ENCODE measurements at places on chromosomes 12 and 14. TPM values are rescaled to one million over a fixed set of nuclear protein-coding genes. Genes with fewer than 3 reads are reported as not detected.

Gene SOAT2
- total RNA-seq, result 0.56 TPM

Gene LALBA
- total RNA-seq, result not detected

Gene LRTM2
- total RNA-seq, result not detected

Gene DLGAP5
- not detected for total RNA-seq

DNA sequence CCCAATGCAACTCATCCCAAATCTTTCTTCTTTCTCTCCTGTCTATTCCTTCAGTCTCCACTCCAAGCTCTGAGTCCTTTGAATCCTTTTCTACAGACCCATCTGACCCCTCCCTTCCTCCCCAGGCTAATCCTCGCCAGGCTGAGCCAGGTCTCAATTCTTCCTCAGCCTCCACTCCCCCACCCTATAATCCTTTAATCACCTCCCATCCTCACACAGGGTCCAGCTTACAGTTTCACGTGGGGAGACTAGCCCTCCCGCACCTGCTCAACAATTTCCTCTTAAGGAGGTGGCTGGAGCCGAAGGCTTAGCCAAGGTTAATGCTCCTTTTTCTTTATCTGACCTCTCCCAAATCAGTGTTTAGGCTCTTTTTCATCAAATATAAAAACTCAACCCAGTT is 63.8 kb downstream of the MOK start:
- H3K36me3 ChIP-seq, result no peaks in the 10 kb centered on the region
- no peaks in the 10 kb centered on the region for H3K4me1 ChIP-seq
- no peaks in the 10 kb centered on the region for H3K27me3 ChIP-seq
- no peak overlapping the region for H3K4me3 ChIP-seq

- no peak for DNase-seq
- H3K27me3 ChIP-seq, result no peaks in the 10 kb centered on the region
- H3K4me1 ChIP-seq, result no peaks in the 10 kb centered on the region
- H3K27ac ChIP-seq, result no peak overlapping the region
These were observed 69.9 kb downstream of the MYRFL start for GRCh38 chr12:69894800-69895383.

- no peak overlapping the region for H3K4me3 ChIP-seq
- DNase-seq, result no peak
- H3K27me3 ChIP-seq, result no peaks in the 10 kb centered on the region
- no peaks in the 10 kb centered on the region for H3K4me1 ChIP-seq
- no peaks in the 10 kb centered on the region for H3K36me3 ChIP-seq
These were observed 26.2 kb upstream of the MANSC4 start for GRCh38 chr12:27806259-27806658.

GRCh38 chr12:104263026-104263425 is 40.5 kb upstream of the EID3 start:
- DNase-seq, result no peak
- H3K36me3 ChIP-seq, result no peaks in the 10 kb centered on the region
- H3K4me1 ChIP-seq, result no peaks in the 10 kb centered on the region
- no peaks in the 10 kb centered on the region for H3K27me3 ChIP-seq
- H3K4me3 ChIP-seq, result no peak overlapping the region

DNA sequence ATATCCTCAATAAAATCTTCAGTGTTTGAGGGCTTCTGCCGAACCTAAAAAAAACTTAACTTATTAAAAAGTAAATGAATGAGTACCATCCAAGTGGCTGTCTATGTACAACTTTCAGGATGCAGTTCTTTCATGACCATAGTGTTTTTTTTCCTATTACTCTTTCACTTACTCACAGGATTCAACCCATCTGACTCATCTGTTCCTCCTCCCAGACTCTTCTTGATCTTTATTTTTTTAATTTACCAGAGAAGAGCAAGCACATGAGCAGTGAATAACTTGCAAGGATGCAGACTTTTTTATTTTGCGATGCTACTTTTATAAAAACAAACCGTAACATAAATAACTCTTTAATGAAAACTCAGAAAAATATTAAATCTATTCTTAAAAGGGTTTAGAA is 24.5 kb downstream of the RECQL start:
- peaks cover 75% of the 10 kb centered on the region for H3K36me3 ChIP-seq
- no peak overlapping the region for H3K4me3 ChIP-seq
- H3K27ac ChIP-seq, result no peak overlapping the region
- H3K4me1 ChIP-seq, result no peaks in the 10 kb centered on the region
- DNase-seq, result no peak

DNA sequence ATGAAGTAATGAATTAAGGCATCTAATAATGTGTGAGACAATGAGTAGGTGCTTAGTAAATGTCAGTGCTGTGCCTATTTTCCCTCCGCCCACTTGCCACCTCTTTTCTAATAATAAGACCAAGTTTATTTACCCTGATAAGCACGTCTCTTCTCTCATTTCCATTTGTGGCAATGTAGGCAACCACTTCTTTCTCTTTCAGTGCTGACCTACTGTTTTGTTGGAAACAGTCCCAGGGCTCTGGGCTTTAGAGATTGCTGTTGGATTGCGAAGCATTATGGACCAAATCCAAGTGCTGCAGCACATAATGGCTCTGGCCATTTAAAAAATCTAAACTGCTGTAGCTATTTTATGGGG is 141.3 kb upstream of the PLEKHG7 start:
- H3K27ac ChIP-seq, result no peak overlapping the region
- no peaks in the 10 kb centered on the region for H3K36me3 ChIP-seq

- H3K4me1 ChIP-seq, result no peaks in the 10 kb centered on the region
- H3K4me3 ChIP-seq, result no peak overlapping the region
- no peak for DNase-seq
- no peaks in the 10 kb centered on the region for H3K27me3 ChIP-seq
These were observed 1.6 kb upstream of the RTL1 start for GRCh38 chr14:100905166-100905565.

- no peaks in the 10 kb centered on the region for H3K36me3 ChIP-seq
- no peak overlapping the region for H3K4me3 ChIP-seq
- H3K27ac ChIP-seq, result no peak overlapping the region
- DNase-seq, result no peak
- no peaks in the 10 kb centered on the region for H3K4me1 ChIP-seq
These were observed 9.5 kb downstream of the RNASE11 start for GRCh38 chr14:20578325-20578724.

GRCh38 chr12:104747955-104748354 is 210.1 kb downstream of the SLC41A2 start:
- H3K4me3 ChIP-seq, result no peak overlapping the region
- H3K36me3 ChIP-seq, result no peaks in the 10 kb centered on the region
- peaks cover 16% of the 10 kb centered on the region for H3K4me1 ChIP-seq
- no peaks in the 10 kb centered on the region for H3K27me3 ChIP-seq

DNA sequence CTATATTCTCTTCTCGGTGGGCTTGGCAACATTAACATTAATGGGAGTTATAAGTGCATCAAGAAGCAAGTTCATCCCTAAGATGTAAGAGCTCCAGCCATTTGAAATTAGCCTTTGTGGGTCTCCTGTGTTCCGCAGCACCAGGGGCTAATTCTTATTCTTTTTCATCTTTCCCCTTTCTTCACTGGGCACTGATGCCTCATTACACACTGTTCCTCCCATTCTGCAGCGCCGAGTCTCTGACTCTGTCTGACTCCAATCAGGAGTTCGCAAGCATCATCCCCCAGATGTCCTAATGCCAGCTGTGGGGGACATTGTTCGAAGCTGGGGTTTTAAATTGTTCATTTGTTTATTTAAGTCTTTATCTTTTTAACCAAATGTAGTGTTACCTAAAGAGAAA is 341.3 kb downstream of the EGLN3 start:
- no peak for DNase-seq
- no peaks in the 10 kb centered on the region for H3K27me3 ChIP-seq
- H3K4me1 ChIP-seq, result no peaks in the 10 kb centered on the region
- no peak overlapping the region for H3K27ac ChIP-seq

DNA sequence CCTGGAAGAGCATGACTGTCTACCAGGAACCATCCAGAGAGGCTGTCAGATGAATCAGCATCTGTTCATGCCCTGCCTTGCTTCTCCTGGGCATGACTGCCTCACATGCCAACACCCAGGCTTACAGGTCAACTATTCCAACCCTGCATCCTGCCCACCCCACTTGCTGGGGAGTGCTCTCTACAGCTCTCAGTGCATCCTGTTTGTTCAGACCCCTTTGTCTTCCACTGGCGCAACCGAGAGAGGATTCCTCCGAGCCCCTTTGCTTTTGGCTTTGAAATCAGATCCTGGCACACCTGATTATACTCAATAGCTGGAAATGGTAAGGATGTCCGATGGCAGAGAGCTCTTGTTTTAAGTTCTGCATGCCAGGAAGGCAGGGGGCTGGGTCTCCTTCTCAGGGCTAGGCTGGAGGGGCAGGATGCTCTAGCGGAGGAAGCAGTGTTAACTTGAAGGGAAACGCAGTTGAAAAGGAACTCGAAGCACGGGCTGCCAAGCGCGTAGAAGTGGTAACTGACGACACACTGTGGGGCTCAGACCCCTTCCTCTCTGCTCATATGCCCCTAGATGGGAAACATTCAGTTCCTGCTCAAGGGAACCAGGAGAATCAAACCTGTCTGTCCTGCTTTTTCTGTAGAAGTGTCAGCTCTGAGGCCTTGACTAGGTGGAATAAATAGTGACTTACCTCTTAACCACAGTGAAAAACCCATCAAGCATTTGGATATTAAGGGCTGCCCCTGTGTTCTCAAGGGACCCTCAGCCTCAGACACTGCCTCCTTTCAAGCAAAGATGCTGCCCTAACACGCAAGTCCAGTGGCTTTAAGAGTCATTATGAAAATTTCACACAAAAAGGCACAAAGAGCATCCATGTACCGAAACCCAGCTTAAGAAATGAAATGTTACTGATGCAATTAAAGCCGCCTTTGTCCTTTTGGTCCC is 297.5 kb downstream of the ZFP36L1 start:
- no peak overlapping the region for H3K4me3 ChIP-seq
- H3K27ac ChIP-seq, result peak overlapping the region; percentile 45

- no peak overlapping the region for H3K27ac ChIP-seq
- no peaks in the 10 kb centered on the region for H3K36me3 ChIP-seq
- no peaks in the 10 kb centered on the region for H3K27me3 ChIP-seq
These were observed 15.0 kb downstream of the ZFYVE21 start for GRCh38 chr14:103730490-103731035.

Gene ADCY4
- total RNA-seq, result 5.0 TPM

DNA sequence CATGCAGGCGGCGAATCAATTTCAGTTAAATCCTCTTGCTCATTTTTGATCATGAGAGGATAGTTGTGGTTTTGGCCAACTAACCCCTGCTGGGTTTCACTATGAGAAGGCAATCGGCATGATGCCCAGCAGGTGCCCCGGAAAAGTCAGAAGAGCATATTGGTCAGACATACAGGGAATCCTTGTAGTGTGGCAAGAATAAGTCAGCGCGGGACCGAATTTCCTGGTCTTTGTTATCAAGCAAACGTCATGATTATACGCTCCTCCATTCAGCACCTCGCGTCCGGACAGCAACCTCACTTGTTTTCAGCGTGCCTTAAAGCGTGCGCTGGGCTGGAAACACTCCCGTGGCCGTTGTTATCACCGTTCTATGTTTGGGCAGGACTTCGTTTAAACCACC is 1.8 kb downstream of the TBC1D30 start:
- H3K27ac ChIP-seq, result no peak overlapping the region
- H3K4me3 ChIP-seq, result peak overlapping the region; percentile 31
- peaks cover 13% of the 10 kb centered on the region for H3K4me1 ChIP-seq
- peaks cover 15% of the 10 kb centered on the region for H3K27me3 ChIP-seq
- peak; percentile 44 for DNase-seq

GRCh38 chr12:123512838-123513665 is 20.5 kb downstream of the RILPL1 start:
- H3K4me3 ChIP-seq, result no peak overlapping the region
- no peaks in the 10 kb centered on the region for H3K4me1 ChIP-seq
- peaks cover 4% of the 10 kb centered on the region for H3K36me3 ChIP-seq
- no peak overlapping the region for H3K27ac ChIP-seq
- H3K27me3 ChIP-seq, result no peaks in the 10 kb centered on the region

Gene CIDEB
- total RNA-seq, result 31.5 TPM

DNA sequence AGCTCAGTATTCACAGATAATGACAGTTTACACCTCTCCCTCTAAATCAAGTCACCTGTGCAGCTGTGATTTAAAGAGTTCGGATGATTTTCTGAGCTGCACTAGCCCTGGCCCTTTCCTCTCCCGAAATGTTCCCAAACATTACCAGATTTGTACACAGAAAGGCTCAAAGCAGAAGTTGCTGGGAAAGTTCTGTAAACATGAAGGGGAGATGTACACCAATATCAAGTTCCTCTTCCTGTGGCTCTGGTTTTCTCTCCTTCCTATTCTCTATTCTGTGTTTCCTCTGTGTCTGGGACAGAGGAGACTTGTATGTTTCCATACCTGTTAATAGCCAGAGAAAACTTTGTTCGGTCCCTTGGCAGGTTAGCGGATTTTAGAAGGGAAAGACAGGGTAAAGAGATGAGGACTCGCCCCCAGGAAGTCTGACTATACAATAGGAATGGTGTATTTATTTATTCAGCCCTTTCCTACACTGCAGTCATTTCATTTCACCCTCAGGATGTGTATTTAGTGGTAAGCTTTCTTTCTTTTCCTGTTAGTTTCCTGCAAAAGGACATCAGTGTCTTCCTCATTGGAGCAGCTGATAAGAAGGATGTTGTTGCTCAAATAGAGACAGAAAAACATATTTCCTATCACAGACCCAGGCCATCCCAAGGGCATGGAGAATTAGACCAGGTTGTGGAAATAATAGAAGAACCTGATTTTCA is 7.6 kb upstream of the NUMB start:
- H3K27me3 ChIP-seq, result no peaks in the 10 kb centered on the region
- H3K4me3 ChIP-seq, result no peak overlapping the region
- H3K27ac ChIP-seq, result no peak overlapping the region
- no peaks in the 10 kb centered on the region for H3K4me1 ChIP-seq

GRCh38 chr12:97597031-97597751 is 134.6 kb downstream of the RMST start:
- no peak overlapping the region for H3K27ac ChIP-seq
- H3K36me3 ChIP-seq, result no peaks in the 10 kb centered on the region
- H3K4me1 ChIP-seq, result no peaks in the 10 kb centered on the region

GRCh38 chr12:77559400-77560074 is 271.2 kb upstream of the NAV3 start:
- no peaks in the 10 kb centered on the region for H3K36me3 ChIP-seq
- H3K4me1 ChIP-seq, result no peaks in the 10 kb centered on the region
- no peak for DNase-seq
- H3K27me3 ChIP-seq, result no peaks in the 10 kb centered on the region

- no peaks in the 10 kb centered on the region for H3K36me3 ChIP-seq
- H3K27me3 ChIP-seq, result no peaks in the 10 kb centered on the region
- DNase-seq, result no peak
- H3K4me3 ChIP-seq, result no peak overlapping the region
- no peak overlapping the region for H3K27ac ChIP-seq
These were observed 15.9 kb upstream of the LRRK2 start for GRCh38 chr12:40208707-40209446.

DNA sequence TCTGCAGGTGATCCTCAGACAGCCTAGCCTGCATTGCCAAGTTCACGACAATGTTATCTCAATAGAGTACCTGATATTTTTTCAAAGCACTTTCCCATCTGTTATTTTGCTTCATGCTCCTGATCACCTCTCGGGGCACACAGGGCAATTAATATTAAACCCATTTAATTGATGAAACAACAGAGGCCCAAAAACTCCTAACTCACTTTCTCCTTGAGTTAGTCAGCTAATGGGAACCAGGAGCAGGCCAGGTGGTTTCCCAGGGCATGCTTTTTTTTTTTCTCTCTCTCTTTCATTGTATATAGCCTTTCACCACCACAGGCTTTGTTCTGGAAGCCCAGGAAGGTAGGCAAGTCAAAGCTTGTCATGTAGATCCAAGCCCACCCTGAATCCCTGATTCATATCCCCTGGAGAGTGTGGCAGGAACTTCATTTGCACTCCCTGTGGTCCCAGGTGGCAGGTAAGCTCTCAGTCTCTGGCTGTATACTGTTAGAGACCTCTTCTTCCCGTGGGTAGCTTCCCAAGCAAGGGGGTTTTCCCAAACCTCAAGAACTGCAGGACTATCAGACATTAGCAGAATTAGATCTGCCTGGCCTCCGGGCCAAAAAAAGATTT is 41.6 kb upstream of the MAP1LC3B2 start:
- no peaks in the 10 kb centered on the region for H3K36me3 ChIP-seq
- no peaks in the 10 kb centered on the region for H3K27me3 ChIP-seq
- no peak for DNase-seq
- H3K4me3 ChIP-seq, result no peak overlapping the region
- H3K4me1 ChIP-seq, result no peaks in the 10 kb centered on the region

Measured in naive thymus-derived CD4-positive, alpha-beta T cell (primary cell).